Stimulated activated CD8-positive, alpha-beta memory T cell treated with anti-CD3 and anti-CD28 coated beads, Interleukin-15, amount 100 ng/mL, for 4 hours (primary cell): ENCODE measurements at places on chromosomes 3 and 15.

- DNase-seq: no peak
Measured at GRCh38 chr3:82461049-82461889, 699.8 kb upstream of the GBE1 start.

DNA sequence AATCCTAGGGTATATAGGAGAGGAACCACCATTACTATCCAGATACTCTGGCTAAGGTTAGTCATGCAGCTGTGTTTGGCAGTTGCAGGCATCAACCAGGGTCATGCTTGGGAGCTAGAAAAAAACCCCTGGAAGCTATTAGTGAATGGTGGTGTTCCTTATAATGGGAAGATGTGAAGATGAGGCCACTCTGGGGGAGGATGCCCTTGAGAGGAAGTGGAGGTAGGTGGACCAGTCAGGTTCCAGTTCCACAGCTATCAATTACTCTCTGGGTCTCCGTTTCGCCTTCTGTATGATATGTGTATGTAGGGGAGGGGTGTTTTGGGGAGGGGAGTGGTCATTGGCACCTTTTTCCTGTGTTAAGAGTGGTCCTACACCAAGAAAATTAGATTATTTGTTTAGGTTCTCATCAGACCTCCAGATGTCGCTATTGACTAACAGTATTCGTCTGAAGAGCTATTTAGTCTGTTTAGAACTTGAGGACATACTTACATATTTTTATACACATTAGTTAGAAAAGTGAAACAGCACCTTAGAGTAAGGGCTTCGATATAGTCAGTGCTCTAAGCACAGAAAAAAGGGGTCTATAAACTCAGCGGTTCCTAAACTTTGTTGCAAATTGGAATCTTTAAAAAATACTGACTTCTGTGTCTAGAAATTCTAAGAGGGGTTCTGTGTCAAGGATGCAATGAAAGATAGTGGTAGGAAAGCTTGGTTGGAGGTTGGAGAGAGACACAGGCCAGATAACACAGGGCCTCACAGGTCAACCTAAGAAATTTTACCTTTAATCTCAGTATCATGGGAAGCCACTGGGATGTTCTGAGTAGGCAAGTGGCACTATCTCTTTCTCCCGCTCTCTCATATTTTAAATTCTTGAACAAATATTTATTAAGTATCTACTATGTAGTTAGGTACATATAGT lies 9.1 kb upstream of the HPS3 start:
- no peak for DNase-seq

- DNase-seq: no peak
Measured at GRCh38 chr15:74239051-74239705, 3.1 kb downstream of the CCDC33 start.

DNA sequence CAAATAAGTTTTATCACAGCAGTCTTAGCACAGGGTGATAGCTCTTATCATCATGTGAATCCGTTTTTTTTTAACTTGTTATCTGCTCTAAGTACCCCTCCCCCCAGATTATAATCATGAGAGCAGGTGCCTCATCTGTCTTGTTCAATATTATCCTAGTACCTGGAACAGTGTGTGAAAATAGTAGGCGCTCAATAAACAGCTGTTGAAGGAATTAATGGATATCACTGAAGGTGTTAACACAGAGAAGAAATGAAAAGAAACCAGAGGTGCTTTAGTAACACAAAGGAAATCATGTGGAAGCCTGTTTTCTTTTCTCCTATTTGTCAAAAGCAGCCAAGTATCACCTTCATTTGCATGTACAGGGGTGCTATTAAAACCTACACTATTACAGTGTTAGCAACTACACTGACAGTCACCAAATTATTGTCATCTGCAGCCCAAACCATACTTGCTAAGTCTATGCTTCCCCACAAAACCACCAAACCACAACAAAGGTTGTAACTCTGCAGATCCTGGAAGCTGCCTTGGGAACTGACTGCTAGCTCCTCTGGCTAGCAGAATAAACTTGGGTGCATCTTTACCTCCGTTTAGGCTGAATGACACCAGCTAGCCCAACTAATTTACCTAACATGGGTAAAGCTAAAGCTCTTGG lies 2.9 kb downstream of the XPC start:
- no peak for DNase-seq

GRCh38 chr3:29067007-29067406 lies 213.9 kb upstream of the RBMS3 start:
- no peak for DNase-seq

DNA sequence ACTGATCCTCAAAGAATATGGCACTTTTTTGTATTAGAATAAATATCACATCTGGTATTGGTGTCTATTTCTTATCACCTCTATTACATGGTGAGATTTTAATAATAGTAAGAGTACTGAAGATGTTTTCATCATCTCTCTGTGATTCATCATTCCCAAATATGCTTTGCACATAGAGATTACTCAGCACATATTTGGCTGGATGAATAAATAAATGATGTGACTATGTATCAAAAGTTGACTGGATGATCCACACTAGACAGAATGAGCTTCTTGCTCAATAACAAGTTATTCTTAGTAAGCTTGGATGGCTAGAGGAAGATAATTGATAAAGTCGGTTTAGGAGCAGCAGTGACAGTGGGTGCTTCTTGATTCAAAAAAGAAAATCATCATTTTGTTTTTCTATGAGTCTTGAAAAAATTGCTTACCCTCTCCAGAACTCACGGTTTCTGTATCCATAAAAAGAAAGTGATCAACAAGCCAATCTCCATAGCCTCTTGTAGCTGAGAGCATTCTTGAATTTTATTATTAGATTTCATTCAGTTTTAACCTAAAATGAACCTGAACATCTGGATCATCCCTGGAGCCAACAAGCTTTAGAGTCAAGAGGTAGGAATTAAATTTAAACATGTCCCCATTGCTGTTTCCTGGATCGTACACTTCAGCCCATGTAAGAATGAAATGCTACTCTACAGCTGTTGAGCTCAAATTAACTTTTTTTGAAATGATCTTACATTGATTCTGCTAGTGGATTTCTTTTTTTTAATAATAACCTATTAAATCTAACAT lies 104.8 kb upstream of the OSTN start:
- DNase-seq: no peak

- no peak for DNase-seq
Measured at GRCh38 chr3:10926811-10927521, 65.6 kb upstream of the SLC6A1 start.

DNA sequence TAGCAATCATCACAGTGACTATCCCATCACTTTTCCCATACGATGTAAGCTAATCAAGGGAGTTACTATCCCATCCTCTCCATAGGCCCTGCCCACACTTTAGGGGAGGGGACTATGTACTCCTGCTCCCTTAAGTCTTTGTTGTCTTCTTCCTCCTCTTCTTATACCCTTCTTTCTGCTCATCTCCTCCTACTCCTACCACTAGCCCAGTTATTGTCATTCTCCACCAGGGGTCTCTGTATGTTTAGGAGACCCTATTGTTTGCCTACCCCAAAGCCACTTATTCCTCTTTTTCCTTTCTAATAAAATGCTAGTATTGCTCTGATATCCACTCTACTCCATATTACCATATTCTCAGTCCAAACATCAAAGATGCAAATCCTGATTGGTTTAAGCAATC lies 27.8 kb downstream of the STAC start:
- DNase-seq: no peak
